Right lung (tissue), 10 donors: ENCODE measurements at places on chromosomes 7 and 10. TPM values are rescaled to one million over a fixed set of nuclear protein-coding genes. Genes with fewer than 3 reads are reported as not detected.

DNA sequence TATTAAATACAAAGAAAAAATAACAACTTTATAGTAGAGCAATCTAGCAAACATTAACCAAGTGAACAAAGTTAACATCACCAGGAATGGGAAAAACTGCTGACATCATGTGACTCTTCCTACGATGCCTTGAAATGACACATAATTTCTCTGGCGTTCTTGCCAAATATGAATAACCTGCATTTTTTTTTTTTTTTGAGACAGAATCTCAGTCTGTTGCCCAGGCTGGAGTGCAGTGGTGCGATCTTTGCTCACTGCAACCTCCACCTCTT lies 126.5 kb upstream of the VKORC1L1 start:
- DNase-seq, result no peak

Gene MET
- polyA plus RNA-seq, result 36.2 TPM

DNA sequence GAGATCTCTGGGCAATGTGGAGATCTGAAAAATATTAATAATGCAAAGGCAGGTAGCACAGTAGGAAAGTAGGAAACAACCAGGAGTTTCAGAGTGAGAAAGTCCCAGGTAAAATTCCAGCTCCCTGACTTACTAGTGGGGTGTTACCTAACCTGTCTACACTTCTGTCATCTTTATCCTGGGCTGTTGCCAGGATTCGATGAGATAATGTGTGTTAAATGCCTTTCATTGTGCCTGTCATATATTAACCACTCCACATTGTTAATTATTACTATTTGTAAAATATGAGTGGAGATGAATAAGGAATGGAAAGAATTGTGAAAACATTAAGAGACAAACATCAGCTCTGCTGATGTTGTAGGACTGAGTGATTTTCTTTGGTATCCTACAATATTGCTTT lies 50.0 kb upstream of the FRMD4A start:
- DNase-seq, result no peak

- no peak for DNase-seq
Measured at GRCh38 chr7:8133188-8133848, 128.6 kb downstream of the ICA1 start.

DNA sequence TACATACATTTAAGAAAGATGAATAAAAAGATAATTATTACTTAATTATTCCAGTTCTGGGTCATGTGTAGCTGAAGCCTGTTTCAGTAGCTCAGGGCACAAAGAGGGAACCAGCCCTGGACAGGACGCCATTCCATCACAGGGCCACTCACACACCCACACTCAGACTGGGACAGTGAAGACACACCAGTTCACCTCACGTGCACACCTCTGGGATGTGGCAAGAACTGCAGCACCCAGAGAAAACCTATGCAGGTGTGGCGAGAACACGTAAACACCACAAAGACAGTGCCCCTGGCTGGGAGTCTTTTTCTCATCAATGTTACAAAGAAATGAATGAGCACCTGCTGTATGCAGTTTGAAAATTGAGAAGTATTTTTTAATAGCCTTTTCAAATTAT lies 1.6 kb upstream of the IDI1 start:
- no peak for DNase-seq

Gene POU6F2
- polyA plus RNA-seq, result 0.10 TPM

Gene TMEM229A
- polyA plus RNA-seq, result 1.6 TPM
